ENCODE measurements at places on chromosomes 2 and 18.
A peak's percentile ranks its signal among the peaks of the same experiment; 100 is the strongest.

DNA sequence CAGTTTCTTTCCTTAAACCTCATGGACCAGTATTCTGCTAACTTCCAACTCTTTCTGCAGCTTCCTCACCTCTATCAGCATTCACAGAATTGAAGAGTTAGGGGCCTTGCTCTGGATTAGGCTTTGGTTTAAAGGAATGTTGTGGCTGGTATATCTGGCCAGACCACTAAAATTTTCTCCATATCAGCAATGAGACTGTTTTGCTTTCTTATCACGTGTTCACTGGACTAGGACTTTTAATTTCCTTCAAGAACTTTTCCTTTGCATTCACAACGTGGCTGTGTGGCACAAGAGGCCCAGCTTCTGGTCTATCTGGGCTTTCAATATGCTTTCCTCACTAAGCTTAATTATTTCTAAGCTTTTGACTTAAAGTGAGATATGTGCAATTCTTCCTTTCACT is 33.4 kb downstream of the SP3 start:
- no peak for DNase-seq

DNA sequence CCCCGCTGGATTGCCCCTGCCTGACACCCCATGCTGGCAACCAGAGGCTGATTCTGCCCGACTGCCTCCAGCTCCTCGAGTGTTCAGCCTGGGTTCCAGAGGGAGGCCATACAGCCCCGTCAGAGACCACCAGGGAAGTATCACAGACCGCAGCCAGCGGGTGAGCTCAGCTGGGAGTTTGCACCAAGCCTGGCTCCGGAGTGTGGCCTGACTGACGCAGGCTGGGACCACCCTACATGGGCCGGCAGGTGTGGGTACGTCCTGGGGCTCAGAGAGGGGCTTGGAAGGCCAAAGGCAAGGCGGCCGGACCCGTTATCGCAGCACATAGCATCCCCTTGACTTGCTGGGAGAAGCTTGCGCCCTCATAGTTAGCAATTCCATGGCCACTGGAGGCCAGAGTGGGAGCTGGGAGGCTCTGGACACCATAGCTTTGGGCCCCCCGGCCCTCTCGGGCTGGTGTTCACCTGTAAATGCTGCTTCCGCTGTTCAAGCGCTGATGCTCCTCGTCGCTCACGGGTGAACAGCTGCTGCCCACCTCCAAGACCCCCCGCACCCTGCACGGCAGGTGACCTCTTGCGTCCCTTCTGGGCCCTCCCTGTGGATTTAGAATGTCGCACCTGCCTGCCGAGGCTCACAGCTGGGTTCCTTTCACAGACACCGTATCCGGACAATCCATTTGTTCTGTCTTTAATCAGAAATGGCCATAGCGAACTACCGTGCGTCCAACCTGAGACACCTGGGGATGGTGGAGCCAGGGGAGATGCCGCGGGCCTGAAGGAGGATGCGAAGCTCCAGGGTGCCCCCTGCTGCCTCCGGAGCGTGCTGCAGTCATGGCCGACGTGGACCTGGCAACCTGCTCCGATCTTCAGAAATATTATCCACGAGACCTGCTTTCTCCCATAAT is 31.2 kb upstream of the SLC66A3 start:
- DNase-seq = peak; percentile 69

DNA sequence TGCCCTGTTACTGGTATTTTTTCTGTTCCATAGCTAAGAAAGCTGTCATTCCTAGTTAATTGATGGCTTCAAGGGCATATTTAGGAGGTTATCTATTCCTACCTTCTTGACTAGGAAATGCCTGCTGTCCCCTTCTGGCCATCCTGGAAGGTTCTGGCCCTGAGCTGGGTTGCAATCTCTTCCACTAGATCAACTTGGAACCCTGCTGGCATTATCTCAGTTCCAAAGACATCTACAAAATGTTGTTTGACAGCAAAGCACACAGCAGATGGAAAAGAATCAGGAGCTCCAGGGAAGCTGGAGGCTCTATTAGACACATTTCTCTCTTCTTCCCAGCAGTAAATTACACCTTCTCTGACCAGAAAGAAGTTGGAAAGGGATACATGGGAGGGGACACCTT is 192.1 kb downstream of the ARHGAP28 start:
- no peak for DNase-seq

DNA sequence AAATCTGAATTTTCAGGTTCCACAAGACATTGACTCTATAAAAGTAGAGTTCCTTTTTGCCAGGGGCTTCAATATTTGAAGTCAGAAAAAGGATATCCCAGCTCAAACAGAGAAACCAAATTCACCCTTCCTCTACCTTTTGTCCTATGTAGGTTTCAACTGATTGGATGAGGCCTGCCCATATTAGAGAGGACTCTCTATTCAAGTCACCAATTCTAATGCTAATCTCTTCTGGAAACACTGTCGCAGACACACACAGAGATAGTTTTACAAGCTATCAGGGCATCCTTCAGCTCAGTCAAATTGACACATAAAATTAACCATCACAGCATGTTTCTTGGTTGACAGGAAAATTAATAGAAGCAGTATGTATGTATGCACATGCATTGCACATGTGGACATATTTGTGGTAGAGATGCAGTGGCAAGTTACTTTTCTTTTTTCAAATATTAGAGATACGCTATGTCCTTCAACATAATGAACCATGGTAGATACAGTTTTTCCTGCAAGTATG is 207.1 kb downstream of the RAD51AP2 start:
- DNase-seq = no peak

GRCh38 chr2:98935777-98936352 is at the start of gene CRACDL:
CRACDL (minus strand) TSS chr2:98936225; CDS start chr2:98846800, 89,425 bp downstream.
- peak; percentile 32 for DNase-seq

DNA sequence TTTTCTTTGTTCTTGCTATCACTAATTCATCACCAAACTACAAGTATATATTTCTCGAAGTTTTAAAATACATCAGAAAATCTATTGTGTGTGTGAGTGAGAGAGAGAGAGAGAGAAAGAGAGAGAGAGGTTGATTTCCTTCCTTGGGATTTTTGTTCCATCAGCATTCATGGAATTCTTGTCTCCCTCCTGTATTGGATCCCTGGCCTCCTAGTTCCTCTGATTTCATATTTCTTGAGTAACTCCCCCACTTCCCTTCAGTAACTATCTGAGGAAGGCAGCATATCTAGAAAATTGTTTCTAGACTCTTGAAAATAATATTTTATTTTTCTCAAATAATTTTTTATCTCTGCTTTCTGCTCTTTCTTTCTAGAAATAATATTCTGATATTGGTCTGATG is 13.3 kb upstream of the ACTR2 start:
- DNase-seq = no peak

GRCh38 chr18:57918601-57919000 is 115.5 kb upstream of the ATP8B1 start:
- peak; percentile 63 for DNase-seq

DNA sequence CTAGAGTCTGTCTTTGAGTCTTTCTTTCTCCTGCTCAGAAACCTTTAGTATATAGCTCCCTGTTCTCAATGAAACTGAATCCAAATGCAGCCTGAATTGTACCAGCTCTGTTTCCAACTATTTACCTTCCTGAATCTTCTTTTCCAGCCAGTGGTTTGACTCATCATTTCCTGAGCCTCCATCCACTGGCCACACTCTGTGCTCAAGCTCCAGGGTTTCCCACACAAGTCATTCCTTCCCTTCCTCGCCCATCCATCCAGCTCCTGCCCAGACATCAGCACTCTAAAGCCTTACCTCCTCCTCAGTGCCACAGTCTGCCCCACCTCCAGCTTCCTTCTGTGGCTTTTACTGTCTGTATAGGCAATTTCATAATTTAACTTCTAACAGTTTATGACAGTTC is 233.6 kb upstream of the RASGRP3 start:
- DNase-seq = peak; percentile 66

- DNase-seq = no peak
These were observed 211.6 kb downstream of the TCF4 start for GRCh38 chr18:55376387-55376786.

DNA sequence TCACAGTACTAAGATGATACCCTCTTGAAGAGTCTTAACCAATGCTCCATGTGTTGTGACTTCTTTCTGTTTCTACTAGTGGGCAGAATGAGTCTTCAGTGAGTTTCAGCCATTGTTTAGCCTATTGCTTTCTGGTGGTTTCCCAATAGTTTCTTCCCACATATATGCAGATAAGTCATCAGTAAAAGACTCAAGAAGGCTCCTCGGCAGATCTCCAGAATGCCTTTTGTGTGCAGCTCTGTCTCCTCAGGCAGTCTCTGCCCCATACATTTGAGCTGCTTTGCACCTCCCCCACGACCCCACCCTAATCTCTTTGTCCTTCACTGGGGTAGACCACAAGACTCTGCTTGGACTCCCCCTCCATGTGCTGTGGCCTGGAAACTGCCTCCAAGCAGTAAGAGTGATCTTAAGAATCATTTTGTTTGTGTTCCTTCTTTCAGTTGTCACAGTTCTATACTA is 71.6 kb upstream of the CHRNA1 start:
- DNase-seq = peak; percentile 86

GRCh38 chr2:140269000-140269399 is 1488.8 kb upstream of the NXPH2 start:
- DNase-seq = no peak

DNA sequence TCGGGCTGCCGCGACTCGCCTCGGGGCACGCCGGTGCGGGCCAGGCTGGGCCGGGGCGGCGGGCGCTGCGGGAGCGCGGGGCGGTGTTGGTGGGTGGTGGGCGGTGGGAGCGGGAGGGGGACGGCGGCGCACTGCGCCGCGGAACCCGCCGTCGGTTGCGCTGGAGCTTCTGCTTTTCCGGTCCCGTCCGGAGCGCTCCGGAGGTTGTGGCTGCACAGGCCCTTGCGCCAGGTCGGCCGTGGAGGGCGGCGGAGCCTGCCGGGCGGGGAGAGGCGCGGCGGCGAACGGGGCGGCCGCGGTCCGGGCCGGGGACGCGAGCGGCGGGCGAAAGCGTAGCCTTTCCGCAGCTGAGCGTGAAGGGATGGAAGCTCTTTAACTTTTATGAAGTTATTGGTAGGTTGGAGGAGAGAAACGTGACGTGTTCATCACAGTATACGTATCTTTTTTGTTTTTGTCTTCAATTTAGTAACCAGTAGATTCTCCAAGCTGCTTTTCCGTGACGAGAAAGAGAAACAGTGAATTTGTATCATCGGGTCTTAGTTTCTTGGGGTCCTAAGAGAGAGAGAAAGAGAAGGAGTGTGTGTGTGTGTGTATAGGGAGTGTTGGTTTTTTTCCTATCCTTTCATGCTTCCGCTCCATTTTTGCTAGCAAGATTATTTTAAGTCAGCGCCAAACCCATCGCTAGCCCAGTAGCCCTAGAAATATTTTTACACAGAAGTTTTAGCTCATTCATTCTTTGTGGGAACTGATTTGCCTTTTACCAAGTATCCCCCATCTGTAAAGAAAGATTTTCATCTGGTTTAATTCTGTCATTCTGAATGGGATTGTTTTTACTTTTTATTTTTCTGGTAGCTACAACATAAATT is 535 bp downstream of the ATG4B start:
- DNase-seq = peak; percentile 24

GRCh38 chr18:36454848-36455458 is 157.4 kb downstream of the FHOD3 start:
- DNase-seq = no peak

DNA sequence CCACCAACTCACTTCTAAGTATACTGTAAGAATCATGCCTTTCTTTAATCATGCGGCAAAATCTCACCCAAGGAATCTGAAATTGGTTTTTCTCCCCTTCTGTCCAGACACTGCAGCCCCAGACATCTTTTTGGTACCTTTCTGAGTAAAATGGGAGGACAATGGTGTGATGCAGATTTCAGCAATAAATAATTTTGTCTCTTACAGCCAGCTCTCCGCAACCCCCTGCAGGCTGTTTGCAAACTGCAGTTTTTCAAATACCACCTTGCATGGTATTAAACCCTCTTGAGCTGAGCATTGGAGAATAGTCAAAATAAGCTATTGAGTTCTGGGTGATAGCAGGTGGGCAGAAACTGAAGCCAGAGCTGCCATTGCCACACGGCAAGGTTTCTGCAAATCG is 32.2 kb downstream of the GPR39 start:
- peak; percentile 51 for DNase-seq

DNA sequence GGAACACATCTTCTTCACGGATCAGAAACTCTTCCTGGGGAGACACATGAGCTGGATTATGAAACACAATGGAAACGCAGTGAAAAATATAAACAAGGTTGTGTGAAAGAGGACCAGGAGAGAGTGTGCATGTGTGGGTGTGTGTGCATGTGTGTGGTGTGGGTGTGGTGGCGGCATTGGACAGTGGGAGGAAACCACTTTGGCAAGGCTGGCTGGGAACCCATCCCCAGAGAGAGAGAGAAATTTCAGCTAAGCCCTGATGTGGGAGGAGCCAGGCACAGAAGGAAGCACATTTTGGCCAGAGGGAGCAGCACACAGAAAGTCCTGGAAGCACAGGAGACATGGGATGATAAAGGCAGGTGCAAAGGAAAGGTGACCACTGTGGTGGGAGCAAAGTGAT is 147.6 kb upstream of the COPS8 start:
- DNase-seq = no peak

DNA sequence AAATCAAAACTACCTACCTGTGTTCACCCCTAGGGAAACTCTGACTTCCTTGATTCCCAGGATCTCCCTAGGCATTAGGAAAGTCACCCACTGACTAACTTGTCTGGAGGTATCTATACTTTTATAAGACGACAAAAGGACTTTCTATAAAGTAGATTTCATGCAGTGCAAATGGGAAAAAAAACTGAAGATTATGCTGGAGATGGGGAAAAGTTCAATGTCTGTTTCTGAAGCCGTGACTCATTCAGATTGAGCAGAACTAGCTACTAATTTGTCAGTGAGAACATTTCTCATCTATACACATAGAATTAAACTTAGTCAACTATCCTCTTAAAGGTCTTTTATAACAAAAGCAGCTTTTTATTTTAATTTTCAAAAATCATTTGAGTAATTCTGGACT is 6.0 kb downstream of the SEPTIN10 start:
- peak; percentile 55 for DNase-seq

GRCh38 chr2:106122157-106122556 is 71.9 kb downstream of the UXS1 start:
- no peak for DNase-seq

DNA sequence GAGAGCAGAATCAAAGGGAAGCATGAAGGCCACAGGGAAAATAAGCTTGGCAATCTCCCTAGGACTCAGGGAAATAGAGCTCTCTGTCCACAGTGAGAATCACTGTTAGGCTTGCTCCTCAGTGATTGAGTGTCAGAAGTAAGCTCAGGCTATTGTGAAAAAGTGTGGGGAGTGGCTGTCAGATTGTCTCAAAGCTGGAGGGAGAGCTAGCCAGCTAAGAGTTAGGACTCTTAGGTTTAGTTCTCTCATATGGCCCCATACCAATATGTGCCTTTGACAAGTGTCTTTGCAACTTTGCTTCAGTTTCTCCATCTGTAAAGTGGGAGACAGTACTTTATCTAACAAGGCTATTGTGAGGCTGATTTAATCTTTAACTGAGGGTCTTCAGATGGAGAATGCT is 17.2 kb downstream of the EIF4E2 start:
- DNase-seq = peak; percentile 15
